Esophagus mucosa (tissue), 1 donor: ENCODE measurements at places on chromosomes 5 and 9.
A peak's percentile ranks its signal among the peaks of the same experiment; 100 is the strongest.

GRCh38 chr5:114070093-114070722 is 291.7 kb upstream of the KCNN2 start:
- ATAC-seq: no peak

DNA sequence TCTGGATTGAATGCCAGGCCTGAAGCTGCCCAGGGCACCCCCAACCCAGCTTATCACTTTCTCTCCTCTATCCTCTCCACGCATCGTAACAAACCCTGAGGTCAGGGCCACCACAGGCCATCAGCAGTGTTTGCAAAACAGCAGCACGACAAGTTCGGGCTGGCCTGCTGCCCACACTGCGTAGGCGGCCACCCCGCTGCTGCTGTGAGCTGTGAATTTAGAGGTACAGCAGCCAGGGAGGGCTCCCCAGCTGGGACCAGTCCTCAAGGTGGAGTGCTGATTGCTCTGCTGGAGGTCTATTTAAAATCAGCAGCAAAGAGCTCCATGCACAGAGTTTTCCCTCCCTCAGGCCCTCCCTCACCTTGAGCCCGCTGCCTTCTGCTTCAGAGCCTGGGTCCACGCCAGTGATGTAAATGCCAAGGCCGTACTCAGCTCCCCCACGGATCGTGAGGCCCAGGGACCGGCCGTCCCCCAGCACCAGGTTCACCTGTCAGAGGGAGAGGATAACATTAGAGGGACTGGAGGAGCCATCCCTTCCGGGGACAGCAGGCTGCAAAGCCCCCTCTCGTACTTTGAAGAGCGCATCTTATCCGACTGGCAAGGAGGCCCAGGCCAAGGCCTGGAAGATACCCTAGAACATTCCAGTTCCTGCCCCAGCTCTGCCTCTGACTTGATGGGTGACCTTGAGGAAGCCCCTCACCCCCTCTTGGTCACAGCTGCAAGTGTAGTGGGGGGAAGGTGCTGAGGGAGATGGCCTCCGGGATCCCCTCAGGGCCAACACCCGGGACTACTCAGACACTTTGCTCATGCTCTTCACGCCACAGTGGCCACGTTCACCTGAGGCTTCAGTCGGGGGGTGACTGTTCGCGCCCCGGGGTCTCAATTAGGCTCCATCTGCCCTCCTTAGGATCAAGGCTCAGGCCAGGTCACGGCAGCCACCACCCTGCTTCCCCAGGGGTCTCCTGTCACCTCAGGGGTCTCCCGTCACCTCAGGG is 39.1 kb downstream of the WHRN start:
- ATAC-seq: no peak

DNA sequence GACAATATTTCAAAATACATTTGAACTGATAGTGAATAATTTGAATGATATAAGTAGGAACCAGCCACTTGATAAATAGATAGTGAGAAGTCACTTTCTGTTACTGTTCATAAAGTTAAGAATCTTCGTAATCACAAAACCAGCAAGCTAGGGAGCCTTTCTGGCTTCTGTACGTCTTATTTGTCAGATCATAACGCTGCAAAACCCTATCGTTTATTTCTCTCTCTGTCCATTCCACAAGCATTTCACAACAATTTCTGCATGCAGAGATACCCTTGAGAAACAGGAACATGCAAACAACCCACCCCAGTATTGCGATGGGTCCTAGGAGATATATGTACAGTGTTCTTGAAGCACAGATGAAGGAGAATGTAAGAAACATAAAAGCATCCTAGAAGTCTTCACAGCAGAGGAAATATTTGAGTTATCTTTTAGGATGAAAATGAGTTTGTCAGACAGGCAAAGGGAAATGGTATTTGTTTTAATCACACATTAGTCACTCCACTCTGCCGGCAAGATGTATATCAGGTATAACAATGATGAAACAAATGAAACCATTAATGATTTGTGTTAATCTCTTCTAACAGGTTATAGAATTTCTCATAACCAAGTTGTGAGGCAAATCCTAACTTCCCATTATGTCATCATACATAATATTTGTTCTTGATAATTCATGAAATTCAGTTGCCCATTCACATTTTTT is 668.7 kb upstream of the FTMT start:
- ATAC-seq: no peak

- no peak for ATAC-seq
Observed at GRCh38 chr5:82325996-82326395, 47.8 kb upstream of the RPS23 start.

DNA sequence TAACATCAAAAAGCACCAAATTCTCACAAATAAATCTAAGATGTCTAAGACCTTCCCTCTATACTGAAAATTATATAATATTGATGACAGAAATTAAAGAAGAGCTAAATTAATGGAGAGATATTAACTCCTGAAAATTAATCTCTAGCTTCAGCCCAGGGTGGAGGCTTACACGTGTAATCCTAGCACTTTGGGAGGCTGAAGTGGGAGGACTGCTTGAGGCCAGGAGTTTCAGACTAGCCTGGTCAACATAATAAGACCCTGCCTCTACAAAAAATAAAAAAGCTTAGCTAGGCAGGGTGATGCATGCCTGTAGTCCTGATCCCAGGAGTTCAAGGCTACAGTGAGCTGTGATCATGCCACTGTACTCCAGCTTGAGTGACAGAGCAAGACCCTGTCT is 39.6 kb upstream of the ANKRD34B start:
- ATAC-seq: no peak

DNA sequence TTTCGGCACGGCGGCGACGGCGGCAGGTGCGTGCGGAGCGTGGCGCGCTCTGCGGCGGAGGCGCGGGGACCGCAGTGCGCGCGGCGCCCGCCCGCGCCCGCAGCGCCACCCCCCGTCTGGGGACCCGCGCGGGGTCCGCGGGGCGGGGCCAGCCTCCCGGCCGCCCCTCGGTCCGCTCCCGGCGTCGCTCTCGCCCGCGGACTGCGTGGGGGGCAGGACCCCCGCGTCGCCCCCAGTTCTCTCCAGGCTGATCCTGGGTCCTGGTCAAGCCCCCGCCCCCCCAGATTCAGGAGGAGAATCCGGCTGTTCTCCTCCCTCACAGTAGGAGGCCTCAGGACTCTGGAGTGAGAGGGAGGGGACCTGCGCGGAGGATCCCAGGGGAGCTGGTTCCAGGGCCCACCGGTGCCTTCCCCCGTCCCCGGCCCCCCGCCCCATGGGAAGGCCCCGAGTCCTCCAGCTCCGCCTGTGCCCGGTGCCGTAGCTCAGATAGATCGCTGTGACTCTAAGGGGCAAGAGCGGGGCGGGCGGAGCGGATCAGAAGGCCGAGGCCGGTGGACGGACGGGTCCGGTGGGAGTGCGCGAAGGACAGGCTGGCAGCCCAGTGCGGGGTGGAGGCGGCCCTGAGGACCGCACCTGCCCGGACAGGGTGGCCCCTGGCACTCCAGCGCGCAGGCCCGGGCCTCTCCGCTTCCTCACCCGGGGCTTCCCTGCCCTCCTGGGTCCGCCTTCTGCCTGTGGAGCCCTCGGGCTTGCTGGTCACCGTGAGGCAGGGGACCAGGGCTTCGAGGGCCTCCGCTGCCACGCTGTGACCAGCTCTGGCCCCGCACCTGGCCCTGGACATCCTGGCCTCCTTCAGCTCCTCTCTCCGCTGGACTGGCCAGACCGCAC is at the start of gene RNF208:
Gene RNF208, minus strand, starts transcription at position 51 of the 888 bp plus-strand sequence. CDS start 1,028 bp downstream, outside the sequence.
- ATAC-seq: no peak

DNA sequence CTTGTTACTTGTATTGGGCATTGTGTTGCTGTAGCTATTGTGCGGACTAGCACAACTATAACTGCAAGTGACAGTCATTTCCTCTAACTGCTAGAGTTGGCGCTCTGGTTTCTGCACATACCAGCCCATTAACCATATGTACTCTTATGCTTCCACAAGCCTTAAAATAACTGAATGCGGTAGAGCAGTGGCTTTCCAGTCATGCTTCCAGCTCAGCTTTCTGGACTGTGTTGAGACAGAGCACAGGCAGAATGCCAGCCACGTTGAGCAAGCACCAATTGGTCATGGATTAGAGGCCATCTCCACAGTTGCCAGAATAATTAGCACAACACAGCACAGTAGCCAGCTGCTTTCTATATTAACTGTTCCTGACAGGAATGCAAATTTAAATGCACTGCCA is 12.2 kb downstream of the INVS start:
- ATAC-seq: peak; percentile 94

GRCh38 chr9:6644346-6645104 is 1.0 kb downstream of the GLDC start:
- ATAC-seq: no peak
